ENCODE measurements at places on chromosomes 11 and 22.
A peak's percentile ranks its signal among the peaks of the same experiment; 100 is the strongest.

DNA sequence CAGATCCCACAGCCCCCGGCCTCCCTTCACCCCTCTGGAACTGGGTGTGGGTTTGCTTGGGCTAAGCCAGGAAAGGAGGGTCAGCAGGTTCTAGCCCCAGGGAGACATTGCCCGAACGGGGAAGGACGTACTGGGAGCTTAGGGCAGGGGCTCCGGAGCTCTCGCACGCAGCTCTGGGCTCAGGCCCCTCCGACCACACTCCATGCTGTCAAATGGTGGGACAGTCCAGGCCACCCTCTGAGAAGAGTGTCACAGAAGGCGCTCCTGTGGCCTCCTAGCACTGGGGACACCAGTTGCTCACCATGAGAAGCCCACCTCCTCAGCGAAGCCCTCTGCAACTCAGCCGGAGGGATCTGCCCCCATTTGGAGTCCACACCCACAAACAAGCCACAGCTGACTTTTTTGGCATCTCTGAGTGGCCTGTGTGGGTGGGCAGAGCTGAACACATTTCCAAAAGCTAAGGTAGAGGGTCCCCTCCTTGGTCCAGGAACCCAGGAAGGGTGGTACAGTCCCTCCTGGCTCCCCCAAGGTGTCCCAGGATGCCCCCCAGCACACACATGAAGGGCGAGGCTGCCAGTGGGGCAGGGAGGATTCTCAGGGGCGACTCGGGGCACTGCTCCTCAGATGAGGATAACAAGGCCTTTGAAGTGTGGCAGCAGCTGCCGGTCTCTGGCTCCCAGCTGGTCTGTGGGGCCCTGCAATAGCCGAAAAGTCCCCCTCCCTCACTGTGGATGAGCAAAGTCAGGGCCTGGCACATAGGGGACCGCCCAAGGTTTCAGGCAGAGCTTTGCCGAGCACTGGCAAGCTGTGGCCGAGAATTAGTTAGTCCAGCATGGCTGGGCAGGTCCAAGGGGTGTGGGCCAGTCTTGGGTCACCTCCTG, 13.0 kb upstream of the TEF start:
- no peak for DNase-seq

DNA sequence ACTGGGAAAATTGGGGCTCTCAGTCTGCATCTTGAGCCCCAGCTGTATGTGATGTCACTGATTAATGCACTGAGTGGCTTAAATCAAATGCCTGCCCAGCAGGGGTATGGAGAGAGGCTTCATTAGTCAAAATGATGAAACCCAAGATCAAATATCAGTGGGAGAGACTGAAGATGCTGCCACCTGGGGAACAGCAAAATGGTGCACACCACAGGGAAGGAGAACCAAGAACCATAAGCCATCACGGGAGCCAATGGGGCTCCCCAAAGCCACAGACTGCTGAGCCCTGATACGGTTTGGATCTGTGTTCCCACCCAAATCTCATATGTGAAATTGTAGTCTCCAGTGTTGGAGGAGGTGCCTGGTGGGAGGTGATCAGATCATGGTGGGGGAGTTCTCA, 85.6 kb downstream of the CTTN start:
- no peak for DNase-seq

- no peak for DNase-seq
These were observed 9.4 kb upstream of the RBM4B start for GRCh38 chr11:66686801-66687750.

DNA sequence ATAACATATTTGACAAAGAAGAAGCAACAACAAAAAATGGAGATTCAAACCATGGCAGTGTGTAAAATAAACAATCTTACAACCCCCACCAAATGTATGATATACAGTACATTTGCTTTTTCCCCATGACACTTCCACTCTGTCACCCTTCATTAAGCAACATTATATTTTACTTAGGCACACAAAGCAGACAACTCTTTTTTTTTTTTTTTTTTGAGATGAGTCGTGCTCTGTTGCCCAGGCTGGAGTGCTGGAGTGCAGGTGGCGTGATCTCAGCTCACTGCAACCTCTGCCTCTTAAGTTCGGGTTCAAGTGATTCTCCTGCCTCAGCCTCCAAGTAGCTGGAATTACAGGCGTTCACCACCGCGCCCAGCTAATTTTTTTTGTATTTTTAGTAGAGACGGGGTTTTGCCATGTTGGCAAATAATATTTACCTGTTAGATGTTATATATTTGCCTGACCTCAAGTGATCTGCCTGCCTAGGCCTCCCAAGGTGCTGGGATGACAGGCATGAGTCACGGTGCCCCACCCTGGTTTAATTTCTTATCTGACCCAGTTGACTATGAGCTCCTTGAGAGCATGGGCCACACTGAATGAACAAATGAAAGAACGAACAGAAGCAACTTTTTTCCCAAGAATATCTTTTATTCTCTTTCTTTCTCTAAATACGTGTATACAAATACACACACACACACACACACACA, 5.5 kb upstream of the PCF11 start:
- no peak for DNase-seq

DNA sequence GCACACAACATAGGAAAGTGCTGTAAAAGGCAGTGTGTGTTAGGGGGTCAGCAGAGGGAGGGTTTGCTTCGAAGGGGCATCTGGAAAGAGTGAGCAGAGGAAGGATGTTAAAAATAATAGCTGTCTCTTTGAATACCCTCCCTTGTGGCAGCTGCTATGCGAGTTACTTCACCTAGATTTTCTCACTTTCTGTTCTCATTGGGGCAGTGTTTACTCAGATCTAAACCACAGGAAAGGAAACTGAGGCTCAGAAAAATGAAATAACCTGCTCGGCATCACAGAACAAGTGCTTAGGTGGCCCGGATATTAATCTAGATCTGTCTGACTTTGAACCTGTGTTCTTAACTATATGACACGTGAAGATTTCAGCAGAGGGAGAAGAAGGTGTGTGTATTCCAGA, 125.3 kb downstream of the C11orf91 start:
- DNase-seq = no peak

GRCh38 chr11:6705905-6706535, 22.9 kb upstream of the MRPL17 start:
- peak; percentile 62 for DNase-seq

- no peak for DNase-seq
These were observed 25.4 kb downstream of the TP53AIP1 start for GRCh38 chr11:128917144-128917724.

DNA sequence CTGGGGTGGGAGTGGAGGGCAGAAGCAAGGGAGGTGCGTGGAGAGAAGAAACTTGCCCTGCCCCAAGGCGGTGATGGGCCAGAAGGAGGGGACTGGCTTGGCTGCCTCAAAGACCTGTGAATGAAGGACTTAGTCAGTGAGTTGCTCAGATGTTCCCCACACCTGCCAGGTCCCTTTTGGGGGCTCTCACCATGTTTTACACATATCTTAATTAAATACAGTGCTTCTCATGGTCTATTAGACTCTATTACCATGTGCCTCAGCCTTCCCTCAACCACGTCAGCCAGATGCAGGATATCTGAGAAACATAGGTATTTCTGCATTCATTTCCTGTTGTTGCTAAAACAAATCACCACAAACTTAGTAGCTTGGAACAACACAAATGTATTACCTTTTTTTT, 429.5 kb downstream of the BUD13 start:
- DNase-seq = no peak

- no peak for DNase-seq
These were observed 5.2 kb upstream of the SREBF2 start for GRCh38 chr22:41827671-41828070.

GRCh38 chr11:17498475-17498874, 21.8 kb upstream of the ABCC8 start:
- DNase-seq = no peak
